Bronchial epithelial cell (primary cell): ENCODE measurements at places on chromosomes 16 and 17.
A peak's percentile ranks its signal among the peaks of the same experiment; 100 is the strongest.

GRCh38 chr17:40727447-40728231, 24.1 kb upstream of the KRT24 start:
- DNase-seq: peak; percentile 30

DNA sequence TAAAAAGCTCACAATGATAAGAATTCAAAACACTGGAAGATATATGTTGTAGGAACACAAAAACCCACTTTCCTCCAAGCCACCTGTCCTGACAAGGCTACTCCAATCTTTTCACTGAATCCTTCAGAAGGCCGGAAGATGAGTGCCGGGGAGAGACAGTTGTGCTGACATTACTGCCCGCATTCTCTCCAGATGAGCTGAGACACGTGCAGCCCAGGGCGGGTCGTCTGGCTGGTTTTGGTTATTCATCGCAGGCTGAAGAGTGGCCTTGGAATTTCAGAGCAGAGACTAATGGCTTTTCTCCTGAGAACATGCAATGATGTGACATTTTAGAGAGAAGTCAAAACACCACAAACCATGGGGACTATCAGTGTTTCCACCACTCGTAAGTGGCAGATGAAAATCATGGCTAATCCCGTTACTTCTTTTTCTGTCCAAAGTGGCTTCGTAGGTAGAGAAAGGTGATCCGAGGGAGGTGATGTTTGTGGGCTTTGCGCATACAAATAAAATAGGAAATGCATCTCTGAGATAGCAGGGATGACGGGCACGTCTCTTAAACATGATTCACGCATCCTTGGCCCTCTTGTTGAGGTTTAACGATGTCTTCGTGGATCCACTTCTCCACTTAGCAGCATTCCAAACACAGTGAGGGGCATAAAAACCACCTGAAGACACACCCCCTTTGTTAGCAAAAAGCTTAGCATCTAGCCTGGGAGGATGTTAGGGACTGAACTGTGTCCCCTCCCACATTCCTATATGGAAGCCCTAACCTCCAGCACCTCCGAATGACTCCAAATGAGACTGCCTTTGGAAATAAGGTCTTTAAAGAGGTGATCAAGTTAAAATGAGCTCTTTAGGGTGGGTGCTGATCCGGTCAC, 134.0 kb downstream of the IRX3 start:
- DNase-seq: no peak

GRCh38 chr17:66952031-66952524, 12.4 kb upstream of the CACNG4 start:
- DNase-seq: peak; percentile 98

DNA sequence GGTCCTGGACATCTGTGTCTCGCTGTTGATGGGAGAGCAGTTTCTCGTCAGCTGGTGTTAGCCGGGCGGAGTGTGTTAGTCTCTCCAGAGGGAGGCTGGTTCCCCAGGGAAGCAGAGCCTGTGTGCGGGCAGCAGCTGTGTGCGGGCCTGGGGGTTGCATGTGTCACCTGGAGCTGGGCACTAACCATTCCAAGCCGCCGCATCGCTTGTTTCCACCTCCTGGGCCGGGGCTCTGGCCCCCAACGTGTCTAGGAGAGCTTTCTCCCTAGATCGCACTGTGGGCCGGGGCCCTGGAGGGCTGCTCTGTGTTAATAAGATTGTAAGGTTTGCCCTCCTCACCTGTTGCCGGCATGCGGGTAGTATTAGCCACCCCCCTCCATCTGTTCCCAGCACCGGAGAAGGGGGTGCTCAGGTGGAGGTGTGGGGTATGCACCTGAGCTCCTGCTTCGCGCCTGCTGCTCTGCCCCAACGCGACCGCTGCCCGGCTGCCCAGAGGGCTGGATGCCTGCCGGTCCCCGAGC, 17.9 kb downstream of the GAA start:
- DNase-seq: no peak

DNA sequence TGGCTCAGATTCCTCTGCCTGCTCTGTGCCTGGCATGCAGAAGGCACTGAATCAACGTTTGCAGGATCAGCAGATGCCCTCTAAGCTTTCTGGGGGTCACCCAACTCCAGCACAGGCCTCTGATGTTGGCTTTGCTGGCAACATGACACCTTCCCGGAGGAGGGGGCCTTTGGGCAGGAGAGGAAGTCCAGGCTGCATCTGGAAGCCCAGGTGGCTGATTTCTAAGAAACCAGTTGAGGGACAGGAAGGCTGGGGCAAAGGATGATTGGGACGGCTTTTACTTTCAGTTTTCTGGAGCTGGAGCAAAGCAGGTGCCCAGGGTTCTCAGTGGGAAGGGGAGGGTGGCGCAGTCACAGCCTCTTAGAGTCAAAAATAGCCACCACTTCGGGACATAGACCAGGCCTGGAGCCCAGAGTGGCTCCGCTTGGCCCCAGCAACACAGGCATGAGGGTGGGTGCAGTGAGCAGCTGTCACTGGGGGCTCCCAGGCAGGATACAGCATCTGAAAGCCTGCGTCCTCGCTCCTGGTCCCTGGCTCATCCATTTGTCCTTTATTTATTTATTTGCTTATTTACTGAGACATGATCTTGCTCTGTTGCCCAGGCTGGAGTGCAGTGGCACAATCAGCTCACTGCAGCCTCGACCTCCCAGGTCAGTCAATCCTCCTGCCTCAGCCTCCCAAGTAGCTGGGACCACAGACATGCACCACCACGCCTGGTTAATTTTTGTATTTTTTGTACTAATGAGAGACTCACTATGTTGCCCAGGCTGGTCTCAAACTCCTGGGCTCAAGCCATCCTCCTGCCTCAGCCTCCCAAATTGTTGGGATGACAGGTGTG, 15.1 kb downstream of the SOCS1 start:
- DNase-seq: no peak

DNA sequence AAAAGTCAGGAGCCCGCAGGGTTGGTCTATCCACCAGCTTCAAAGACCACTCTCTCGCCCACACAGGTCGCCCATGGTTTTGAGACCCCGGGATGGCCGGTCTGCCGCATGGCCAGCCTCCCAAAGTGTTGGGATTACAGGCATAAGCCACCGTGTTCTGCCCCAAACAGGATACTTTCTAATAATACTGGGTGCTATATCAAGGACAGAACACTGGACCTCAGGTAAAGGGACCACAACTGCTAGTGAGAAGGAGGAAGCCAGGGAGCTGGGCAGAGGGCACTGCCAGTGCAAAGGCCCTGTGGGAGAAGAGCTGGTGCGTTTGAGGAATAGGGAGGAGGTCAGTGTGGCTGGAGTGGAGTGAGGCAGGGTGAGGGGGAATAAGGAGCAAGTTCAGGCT, 34.1 kb downstream of the IL21R start:
- DNase-seq: no peak

DNA sequence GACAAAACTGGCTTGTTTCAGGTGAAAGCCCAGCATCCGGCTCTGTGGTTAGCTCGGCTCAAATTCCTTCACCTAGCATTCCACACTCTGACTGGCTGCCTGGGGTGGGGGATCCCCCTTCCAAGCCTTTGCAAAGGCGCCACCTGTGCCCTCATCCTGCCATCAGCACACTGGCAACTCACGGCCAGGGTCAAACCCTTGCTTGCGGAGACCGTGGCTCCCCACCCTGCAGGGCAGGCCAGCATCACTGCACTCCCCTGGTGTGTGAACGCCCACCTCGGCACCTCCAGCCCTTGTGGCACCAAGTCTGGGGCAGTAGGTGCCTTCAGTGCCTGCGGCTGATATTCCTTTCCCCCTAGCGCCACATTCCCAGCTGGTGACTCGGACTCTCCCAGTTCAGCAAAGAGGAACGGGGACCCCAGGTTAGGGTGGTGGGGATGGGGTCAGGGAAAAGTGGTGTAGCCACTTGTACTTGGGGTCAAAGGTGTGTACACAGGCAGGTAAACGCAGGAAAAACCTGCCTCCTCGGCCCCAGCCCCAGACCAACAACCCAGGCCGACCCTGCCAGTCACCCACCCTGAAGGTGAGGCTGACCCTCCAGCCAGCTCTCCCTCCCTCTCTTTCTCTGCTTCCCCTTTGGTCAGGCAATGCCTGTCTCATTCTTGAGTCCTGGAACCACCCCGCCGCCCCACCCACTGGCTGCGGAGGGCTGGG, 1.1 kb downstream of the FLII start:
- DNase-seq: peak; percentile 64
